ENCODE measurements at places on chromosomes 12 and 14.

- DNase-seq = no peak
These were observed 45.4 kb downstream of the EMP1 start for GRCh38 chr12:13241833-13242488.

DNA sequence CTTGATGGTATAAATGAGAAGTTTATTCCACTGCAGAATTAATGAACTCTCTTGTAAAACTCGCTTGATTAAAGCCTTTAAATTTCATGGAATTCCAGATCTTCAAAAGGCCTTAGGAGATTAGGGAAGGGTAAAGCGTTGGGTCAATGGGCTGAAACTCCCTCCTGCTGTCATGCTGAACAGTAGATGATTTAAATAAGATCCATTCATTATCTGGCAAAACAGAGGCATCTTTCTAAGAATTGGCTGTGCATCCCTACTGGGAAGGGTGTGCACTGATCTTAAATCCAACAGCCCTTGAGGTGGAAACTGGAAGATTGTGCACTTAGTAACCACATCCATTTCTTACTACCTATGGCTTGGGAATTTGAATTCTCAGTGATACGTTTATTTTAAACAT is 56.0 kb downstream of the PLCZ1 start:
- no peak for DNase-seq

DNA sequence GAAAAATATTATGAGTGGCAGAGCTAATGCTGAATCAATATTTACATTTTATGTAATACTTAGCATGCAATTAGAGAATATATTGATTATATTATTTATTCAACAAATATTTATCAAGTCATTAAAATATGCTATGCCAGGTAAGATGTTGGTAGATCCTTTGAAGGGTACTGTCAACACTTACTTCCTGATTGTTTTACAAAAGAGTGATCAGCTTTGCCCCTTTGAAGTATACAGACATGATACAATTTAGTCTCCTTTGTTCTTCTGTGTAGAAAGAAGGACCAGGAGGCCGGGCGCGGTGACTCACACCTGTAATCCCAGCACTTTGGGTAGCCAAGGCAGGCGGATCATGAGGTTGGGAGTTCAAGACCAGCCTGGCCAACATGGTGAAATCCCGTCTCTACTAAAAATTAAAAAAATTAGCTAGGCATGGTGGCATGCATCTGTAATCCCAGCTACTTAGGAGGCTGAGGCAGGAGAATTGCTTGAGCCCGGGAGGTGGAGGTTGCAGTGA is 73.9 kb upstream of the IFNG-AS1 start:
- DNase-seq = no peak

DNA sequence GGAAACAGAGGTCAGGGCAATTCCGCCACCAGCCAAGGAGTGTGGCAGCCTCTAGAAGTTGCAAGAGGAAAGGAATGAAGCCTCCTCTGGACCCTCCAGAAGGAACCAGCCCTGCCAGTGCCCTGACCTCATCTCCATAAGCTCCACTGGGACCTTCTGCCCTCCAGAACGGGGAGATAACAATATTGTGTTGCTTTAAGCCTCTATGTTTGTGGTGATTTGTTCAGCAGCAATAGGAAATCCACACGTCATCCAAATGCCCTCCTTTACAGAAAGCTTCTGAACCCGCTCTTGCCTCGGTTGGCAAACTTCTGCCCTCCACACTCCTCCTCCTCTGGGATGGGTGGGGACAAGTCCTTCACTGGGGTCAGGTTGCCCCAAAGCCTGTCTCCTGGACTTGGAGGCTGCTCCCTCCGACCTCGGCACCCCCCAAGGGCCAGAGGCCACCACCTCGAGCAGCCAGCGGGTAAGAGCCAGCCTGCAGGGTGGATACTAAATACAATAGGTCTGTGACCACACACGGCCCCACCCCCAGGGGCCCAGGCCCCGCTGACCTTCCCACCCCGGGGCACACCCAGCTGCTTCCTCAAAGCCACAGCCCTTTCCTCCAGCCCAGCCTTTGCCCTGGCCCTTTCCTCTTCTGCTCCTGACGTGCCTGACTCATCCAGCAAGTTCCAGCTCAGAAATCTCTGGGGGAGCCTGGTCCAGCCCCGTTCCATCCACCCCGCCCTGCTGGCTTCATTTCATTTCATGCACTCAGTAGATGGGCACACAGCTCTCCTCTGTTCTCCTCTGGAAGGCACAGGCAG is 58.7 kb upstream of the NCOR2 start:
- peak; percentile 78 for DNase-seq

DNA sequence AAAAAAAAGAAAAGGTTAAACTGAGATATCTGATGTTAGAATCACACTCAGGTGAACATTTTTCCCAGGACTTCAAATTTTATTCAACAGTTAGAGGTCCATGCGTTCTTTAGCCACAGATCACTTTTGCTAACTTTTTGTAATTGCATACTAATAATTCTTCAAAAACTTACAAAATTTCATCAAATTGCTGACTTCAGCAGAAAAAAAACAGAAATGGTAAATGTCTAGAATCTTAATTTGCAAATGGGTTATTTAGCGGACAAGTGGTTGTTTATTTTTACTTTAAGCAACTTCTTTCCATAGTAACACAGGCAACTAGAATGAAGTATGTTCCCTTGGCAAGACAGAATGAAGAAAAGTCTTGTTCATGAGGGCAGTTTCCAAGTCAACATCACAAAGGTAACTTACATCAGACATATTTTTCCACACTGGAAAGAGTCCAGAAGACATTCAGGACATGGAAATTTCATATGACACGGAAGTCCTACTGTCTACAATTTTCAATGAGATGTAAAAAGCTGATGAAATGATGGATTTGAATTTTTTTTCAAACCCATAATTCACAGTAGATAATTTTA is 62.5 kb upstream of the SOX5 start:
- no peak for DNase-seq

DNA sequence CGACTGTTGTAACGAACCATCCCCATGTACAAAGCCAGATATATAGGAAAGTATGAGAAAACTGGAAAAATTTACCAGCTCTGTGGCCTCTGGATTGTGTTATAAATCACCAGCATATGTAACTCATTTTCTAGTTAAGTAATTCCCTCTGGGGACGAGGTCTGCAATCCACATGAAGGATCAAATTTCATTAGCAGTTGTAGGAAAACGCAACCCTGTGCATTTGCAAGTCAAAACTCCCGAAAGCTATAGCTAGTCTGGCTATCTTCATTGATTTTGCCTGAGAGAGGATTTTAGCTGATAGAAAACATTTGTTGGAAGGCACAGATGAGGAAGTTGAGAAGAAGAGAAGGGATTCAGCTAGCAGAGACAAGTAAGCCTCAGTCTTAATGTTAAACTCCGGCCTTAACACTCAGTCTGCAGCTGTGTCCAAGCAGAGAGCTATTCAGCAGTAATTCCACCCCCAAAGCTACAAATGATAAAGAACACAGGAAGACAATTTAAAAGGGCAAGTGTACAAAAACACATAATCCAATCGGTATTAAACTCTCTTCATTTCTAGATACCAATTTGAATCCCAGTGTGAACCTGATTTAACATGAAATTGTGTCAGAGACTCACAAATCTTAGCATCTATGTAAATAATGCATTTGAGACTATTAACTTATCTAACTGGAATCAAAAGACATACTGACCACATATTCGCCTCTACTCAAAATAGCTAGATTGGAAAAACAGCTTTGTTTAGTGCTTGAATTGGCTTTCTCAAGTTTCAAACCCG is 54.2 kb upstream of the CERS5 start:
- DNase-seq = no peak

- no peak for DNase-seq
These were observed 148.7 kb upstream of the PDZRN4 start for GRCh38 chr12:41039461-41039860.

- DNase-seq = no peak
These were observed 41.1 kb downstream of the CACNA2D4 start for GRCh38 chr12:1877169-1877878.

- DNase-seq = no peak
These were observed 34.9 kb downstream of the AEBP2 start for GRCh38 chr12:19474147-19474546.

GRCh38 chr12:88052686-88053085 is 23.5 kb upstream of the C12orf50 start:
- no peak for DNase-seq

GRCh38 chr12:54940727-54941315 is 43.7 kb downstream of the TESPA1 start:
- no peak for DNase-seq

DNA sequence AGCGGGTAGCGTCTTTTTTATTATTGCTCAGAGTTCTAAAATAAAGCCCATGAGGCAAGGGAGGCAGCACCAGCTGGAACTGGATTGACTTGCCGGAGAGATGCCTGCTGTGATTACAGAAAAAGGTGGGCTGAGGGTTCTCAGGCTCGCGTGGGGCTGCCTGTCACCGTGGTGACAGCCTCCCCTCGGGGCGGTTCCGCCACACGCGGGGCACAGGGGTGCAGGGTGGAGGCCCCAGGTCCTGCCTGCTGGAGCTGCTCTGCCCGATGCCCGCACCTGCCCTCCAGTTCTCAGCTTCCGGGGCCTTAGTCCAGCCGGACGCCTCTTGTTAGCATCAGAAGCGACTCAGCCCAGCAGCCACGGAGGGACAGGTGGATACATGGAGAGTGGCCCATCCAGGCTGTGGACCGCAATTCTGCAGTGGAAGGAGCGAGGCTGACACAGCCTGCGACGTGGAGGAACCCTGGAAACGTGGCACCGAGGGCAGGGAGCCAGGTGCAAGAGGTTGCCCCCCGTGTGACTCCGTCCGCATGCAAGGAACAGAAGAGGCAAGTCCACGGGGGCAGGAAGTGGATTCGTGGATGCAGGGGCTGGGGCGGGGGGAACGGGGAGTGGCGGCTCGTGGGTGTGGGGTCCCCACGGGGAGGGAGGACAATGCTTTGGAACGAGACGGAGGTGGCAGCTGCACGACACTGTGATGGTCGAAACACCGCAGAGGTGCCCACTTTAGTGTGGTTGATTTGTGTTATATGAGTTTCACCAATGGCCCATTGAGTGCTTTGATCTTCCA is 79.5 kb downstream of the GALNT9 start:
- no peak for DNase-seq

DNA sequence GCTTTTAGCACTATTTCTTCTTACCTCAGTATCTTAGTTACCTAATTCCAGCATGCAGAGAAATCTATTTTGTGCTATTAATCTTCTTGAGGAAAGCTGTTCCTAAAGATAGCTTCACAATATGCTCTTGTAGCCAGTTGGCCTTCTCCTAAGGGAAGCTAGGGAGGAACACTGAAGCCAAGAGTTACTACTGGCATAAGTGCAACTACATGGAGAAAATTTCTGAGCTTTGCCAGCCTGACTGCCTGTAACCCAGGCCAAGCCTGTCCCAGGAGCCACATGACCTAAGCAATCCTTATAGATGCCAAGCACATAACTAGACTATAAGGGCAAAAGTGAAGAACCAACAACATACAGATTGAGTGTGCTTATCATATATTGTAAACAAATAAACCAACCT is 890.2 kb downstream of the FLRT2 start:
- no peak for DNase-seq

GRCh38 chr14:67357186-67357968 is 2.2 kb downstream of the ATP6V1D start:
- no peak for DNase-seq

DNA sequence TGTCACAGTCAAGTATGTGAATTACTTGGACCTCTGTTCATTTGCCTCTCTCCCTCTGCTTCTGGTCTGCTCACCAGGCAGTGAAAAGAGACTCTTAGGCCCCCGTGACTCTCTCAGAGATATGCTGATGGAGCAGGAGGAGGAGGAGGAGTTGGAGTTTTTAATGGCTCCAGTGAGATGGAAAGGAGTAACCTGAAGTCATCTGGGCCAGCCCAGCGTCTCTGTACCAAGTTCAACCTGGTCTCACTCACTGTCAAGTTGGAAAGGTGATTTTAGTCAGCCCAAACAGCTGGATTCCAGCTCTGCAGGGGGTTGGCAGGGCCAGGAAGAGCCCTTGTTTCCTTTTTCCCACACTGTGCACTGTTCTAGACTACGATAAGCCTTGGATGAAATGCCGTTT is 48.6 kb downstream of the SH2B3 start:
- no peak for DNase-seq

- no peak for DNase-seq
These were observed 22.0 kb downstream of the GSTZ1 start for GRCh38 chr14:77342726-77343397.

- DNase-seq = no peak
These were observed 96.8 kb downstream of the LGR5 start for GRCh38 chr12:71536279-71536938.

GRCh38 chr14:37890095-37890494 is 294.7 kb downstream of the TTC6 start:
- DNase-seq = no peak

GRCh38 chr14:54818201-54819133 is 84.2 kb downstream of the GCH1 start:
- DNase-seq = no peak

- DNase-seq = peak; percentile 4
These were observed 2.1 kb downstream of the LUM start for GRCh38 chr12:91109148-91109564.
